ENCODE measurements at places on chromosomes 6 and 20.
A peak's percentile ranks its signal among the peaks of the same experiment; 100 is the strongest.

GRCh38 chr6:121881974-121882667 is 446.7 kb downstream of the GJA1 start:
- DNase-seq = no peak

GRCh38 chr20:25041813-25042530 is 16.0 kb downstream of the ACSS1 start:
- no peak for DNase-seq

DNA sequence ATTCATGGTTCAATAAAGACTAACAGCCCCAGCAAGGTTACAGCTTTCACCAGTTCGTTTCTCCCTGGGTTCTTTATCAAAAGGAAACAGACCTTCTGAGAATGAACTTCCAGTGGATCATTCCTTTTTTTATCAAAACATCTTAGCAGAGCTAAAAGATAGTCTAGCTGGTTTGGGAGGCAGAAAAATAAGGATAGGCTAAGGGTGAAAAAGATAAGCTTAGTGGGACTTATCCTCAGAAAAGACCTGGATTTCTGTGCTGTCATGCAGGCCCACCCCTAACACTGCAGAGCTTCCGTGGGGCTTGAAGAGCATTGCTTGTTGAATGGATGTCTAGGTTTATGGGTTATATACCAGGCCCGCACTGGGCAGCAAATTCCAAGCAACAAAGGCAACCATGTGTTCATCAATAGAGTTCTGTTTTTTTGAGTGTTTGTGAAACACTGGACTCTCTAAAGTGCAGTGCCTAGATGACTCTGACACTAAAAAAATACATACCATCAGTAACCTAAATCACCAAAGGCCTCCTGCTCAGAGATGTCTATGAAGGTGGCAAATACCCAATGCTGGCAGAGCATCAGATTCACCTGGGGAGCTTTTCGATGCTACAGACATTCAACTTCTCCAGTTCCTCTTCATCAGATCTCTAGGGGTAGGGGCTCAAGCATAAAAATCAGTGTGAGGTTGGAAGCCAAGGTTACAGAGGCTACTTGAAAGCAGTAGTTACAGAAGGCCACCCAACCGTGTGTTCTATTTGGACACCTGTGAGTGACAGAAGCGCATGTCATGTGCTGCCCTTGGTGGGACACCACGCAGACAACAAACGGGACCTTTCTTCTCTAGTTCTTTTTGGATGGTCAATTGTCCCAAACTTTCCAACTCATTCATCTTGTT is 53.0 kb downstream of the TNFAIP3 start:
- no peak for DNase-seq

- no peak for DNase-seq
These were observed 73.2 kb downstream of the SCP2D1 start for GRCh38 chr20:18886756-18887155.

- no peak for DNase-seq
These were observed 16.3 kb downstream of the LRRC1 start for GRCh38 chr6:53811082-53811481.

- DNase-seq = no peak
These were observed 130.0 kb downstream of the FOXC1 start for GRCh38 chr6:1739680-1740079.

DNA sequence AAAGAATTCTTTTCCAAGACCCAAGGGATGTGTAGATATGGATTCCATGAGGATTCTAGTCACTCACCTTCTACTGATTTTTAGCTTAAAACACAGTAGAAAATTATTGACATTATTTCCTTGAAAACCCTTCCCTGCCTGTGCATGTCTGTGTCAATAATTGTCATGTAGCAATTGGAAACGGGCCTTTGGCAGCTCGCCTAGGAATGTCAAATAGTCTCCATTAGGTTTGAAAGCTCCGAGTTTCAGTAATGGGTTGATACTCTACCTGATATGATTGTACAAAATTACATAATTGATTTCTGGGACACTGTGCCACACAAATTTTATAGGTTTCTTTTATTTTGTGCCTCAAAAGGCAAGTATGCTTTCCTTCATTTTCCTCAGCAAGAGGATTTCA is 515.2 kb upstream of the ARID1B start:
- peak; percentile 36 for DNase-seq

DNA sequence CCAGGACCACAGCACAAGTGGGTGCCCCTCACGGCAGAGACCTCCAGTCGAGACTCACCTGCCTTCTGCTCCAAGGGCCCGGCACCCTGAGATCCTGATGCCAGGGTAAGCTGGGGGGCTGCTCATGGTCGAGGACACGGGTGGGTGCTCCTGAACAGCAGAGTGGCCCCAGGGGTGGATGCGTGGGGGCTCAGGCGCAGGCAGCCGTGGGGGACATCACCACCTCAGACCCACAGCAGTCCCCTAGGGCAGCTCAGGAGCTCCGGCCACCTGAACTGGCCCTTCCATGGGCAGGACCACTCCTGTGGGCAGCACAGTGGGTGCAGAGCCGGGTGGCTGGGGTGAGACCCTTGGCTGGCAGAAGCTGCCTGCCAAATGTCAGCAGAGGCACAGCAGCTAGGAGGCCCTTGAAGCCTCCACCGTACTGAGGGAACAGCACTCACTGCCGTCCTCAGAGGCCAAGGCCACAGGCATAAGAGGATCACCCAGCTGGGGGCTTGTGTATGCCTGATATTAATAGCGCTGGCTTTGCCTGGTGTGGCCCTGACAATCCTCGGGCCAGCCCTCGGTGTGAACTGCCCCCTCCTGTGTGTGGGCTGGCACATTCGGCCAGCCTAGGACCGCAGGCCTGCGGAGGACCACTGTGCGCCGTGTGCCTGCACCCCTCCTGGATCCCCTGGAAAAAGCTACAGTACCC is 5.4 kb downstream of the UCKL1 start:
- no peak for DNase-seq

DNA sequence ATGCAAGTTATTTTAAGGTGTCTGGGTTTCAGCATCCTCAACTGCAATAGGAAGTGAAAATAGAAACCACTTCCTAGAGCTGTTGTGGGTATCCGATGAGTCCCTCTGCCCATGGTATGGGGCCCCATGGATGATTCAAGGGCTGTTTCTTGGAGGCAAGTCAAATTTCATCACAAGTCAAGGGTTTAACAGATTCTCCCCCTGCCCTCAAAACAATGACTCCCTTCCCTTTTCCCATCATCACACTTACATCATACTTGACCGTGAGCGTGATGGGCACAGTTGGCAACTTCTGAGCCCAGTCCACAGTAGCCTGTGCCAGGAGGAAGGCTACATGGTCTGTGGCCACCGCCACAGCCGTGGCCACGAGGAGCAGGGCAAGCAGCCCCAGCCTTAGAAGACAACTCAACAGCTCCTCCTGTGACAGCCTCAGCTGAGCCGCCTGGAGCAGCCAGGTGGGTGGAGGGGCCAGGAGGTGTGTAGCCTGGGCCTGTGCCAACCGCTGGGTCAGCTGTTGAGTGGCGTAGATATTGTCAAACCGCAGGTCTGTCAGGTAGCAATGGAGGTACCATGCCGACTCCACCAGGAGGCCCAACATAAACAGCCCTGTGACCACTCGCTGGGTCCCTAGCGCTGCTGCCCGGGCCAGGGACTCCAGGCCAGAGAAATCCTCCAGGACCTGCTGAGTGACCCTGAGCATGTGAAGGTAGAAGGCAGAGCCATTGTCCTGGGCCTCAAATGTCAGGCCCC is 5.2 kb downstream of the OCSTAMP start:
- no peak for DNase-seq

DNA sequence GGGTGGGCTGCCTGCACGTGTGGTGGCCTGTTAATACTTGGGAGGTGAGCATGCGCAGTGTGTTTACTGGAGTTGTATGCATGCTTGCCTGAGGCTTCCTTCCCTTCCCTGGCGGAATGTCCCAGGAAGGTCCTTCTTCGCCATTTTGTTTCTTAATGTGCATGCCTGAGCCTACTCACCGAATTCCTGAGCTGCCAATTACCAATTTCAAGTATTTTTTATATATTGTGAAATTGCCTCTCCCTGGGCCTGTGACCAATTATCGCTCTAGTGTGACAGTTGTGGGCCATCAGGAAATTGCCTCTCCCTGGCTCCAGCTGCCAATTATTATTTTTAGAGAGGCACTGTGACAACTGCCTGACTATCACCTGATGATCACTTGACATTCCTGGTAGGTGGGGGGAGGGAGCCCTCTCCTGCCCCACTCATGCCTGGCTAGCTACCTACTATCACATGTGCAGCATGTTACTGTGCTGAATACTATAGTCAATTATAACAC is 70.0 kb downstream of the FAM50B start:
- DNase-seq = no peak

DNA sequence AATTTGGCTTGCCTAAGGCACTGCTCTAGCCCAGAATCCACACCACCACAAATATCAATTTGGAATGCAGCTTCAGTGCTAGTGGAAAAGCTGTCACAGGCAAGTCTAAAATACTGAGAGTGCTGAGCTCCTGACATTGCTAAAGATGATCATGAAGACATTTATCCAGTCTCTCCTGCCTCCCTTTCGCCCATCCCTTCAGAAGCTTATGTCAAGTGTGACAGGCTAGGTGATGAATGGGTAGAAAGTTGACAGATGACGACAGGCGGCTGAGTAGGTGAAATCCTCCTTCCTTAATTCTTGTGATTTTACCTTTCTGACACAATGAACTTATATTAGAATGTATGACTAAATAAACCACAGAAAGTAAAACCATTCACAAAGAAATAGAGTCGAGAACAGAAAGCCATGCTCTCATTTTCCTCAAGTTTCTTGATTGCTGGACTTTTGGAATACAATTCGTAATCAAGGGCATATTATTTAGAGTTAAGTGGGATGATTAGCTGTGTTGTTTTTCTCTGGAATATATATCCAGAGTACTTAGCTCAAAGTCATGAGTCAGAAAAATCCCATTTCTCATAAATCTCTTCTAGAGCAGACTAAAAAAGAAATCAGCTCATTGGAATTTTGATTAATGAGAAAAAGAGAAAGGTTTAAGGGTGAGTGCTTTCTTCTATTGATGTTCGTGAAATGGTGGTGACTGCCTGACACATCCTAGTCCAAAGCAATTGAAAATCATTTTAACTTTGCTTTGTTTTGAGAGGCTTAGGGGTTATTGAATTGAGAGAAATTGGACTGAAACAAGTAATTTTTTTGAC is 1228.2 kb upstream of the CITED2 start:
- DNase-seq = no peak

DNA sequence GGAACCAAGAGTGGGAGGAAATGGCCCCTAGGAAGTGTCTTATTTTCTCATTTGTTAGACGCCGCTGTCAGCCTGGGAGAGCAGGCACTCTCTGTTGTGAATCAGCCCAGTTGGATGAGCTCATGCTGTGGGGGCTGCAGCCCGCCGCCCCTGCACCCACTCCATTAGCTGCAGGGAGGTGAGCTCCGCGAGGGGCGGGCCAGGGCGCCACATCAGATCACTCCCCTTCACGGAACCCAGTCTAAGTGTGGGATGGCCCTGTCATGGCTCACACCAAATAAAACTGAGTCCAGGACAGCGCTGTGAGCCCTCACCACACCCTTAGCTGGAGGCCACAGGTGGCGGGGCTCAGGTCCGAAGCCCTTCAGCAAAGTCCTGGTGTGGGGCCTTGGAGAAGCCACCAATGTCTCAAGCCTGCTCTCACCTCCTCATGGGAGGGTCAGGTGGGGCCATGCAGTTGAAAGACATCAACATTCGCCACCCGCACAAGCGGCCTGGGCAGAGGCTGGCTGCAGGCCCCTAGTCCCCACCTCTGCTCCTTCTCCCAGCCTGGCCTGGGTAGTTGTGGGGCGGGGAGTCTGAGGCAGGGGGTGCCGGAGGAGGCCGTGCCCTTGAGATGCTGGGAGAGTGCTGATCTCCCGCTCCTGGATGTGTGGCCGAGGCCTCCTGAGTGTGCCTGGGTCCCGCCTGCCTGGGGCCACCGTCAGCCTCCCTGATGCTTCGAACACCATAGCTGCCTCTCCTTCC is 66.2 kb upstream of the SLCO4A1 start:
- DNase-seq = no peak

DNA sequence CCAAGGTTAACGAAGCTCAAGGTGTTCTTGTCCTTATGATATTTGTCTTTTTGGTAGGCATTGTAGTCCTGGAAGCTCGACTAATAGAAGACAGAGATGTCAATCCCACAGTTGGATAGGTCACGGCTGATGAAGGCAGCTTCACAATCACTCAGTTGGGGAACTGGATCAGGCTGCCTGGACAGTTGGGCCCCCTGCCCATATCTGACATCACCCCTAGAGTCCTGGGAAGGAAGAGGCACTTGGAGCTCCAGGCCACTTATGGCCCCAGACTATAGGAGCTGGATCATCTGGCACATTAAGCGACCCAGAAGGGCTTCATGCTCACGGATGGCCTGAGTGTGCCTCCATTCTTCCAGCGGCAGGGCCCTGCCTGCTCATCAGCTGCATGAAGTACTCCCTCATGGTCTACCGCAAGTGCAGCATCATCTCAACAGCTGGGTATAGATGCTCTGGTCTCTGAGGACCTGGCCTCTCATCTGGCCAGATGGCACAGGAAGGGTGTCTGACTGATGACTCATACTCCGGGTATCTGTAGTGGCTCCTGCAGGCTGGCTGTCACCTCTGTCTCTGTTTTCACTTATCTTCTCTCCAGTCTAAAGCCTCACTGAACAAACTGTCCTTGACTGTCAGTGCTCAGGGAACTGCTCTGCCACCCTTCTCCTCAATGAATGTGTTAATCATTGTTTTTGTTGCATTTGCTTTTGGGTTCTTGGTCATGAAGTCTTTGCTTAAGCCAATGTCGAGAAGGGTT is 29.2 kb upstream of the SSR1 start:
- DNase-seq = no peak

GRCh38 chr20:52614051-52614863 is 357.9 kb upstream of the TSHZ2 start:
- DNase-seq = no peak

DNA sequence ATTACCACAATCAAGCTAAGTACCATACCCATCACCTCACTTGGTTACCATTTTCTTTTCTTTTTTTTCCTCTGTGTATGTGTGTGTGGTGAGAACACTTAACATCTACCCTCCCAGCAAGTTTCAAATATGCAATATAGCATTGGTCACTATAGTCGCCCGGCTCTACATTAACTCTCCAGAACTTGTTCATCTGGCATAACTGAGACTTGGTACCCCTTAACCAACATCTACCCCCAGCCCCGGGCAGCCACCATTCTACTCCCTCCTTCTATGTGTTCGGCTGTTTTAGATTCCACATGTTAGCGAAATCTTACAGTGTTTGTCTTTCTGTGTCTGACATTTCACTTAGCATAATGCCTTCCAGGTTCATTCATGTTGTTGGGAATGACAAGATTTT is 89.0 kb upstream of the TOP1 start:
- no peak for DNase-seq

GRCh38 chr6:23522792-23523547 is 603.0 kb upstream of the NRSN1 start:
- no peak for DNase-seq

GRCh38 chr20:37464611-37465010 is 56.4 kb upstream of the NNAT start:
- no peak for DNase-seq

DNA sequence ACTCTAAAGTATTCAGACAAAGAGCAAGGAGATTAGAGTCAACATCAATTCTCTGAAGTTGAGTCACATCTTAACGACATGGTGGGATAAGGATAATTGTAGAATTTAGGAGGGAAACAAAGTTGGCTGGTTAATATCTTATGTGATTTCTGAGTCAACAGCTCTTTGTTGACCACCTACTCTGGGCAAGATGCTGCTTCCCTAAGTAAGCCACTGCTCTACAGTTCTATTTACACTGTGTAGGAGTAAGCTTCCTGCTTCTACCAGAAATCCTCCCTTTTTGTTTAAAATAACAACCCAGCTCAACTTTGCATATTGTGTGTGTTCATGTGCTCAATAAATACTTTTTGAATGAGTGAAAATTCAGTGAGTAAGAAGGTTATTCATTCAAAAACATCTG is 3.1 kb downstream of the HS3ST5 start:
- DNase-seq = no peak
